Smooth muscle cell of the brain vasculature (primary cell): ENCODE measurements at places on chromosomes 6 and 20.

DNA sequence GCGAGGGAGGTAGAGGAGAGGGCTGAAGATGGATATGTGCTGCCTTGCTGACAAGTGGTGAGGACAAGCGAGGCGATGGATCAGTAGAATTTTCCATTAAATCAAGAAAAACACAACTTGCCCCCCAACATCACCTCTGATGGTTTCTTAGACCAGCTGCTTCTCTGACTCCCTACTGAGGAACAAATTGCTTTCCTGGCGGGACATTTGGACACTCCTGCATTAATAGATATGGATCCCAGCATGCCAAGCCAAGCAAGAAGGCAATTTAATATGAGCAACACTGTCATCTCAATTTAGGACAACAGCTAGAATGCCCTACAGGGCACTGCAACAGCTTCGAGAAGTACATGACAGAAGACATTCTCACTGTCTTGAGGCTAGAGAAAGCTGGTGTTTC lies 248.4 kb upstream of the AGPAT4 start:
- DNase-seq = no peak

DNA sequence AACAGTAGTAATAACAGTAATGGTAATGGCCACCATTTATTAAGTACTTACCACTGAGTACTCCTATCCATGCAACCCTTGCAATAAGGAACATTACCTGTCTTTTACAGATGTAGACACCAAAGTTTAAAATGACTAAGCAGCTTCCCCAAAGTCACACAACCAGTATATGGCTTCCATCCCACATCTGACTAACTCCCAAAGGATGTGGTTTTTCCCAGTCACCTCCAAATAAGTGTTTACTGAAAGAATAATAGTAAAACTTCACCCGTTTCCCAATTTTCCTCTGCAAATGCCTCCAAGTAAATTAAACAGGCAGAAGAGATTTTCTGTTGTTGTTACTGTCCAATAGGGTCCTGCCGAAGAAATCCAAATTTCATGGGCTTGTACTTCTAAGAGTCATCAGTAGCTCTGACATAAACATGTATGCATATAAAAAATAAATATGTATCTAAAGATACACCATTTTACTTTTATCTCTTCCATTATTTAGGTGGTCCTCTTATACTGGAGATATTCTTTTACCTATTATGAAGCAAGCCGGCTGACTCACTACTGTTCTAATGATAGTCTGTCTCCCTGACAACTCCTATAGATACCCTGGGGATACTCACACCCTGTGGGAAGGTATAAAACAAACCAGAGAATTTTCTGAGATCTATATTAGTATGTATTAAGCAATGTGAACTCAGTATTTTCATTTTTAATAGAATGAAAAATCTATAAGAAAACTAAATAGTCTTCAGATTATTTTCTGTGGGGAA lies 77.9 kb upstream of the ID4 start:
- no peak for DNase-seq

GRCh38 chr6:127972815-127973214 lies 72.0 kb upstream of the THEMIS start:
- DNase-seq = no peak

GRCh38 chr6:22726966-22727365 lies 157.6 kb downstream of the HDGFL1 start:
- DNase-seq = no peak

DNA sequence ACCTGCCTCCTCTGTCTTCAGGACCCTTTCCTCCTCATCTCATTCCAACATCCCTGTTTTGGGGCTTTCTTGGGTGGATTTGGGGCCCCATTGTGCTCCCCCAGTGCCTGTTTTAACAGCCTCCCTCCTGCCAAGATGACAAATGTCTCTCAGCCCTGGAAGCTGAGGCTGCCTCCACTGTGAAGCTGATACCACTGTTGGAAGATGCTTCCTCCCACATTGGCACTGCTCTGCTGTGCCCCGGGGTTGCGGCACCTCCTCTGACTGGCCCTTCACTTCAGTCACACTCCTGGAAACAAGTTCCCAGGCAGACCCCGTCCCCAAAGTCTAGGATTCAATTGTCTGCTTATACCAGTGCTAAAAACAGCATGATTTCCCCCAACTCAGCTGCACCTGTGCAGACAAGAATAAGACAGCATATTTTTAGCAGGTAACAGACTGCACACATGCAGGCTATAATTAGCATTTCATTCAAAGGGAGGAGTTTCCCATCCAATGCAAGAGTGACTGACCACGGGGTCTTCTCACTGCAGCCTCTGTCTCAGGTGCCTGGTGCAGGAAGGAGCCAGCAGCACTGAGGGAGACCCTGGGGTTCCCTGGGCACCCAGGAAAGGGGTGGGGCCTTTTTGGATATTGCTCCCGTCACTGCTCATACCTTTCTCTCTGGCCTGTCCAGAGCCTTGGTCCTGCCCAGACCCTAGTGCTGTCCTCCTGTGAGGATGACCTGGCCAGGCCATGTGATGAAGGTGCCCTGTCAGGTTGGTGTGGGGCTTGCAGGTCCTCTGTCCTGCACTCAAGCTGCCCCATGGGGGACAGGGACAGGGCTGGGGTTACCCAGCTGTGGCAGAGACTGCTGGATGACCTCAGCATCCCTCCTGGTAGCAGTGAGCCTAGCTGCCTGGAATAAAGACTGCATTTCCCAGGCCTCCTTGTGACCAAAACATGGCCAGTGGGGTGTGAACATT lies 31.5 kb upstream of the SULF2 start:
- no peak for DNase-seq

DNA sequence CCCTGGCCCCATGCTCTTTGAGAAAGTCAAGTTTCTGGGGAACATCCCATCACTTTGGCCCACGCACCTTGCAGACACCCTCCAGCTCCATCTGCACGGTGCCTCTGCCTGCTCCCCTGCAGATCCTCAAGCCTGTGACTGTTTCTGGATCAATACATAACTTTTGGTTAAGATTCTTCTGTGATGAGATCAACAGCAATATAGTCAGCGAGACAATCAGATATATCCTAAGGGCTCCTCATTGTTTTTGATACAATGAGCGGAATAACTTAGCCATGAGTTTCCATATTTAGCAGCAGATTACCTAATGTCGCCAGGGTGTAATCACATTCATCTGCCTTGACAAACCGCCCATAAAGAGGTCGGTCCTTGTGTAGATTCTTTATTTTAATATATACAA lies 109.3 kb upstream of the MTHFD1L start:
- no peak for DNase-seq

- no peak for DNase-seq
These were observed 15.9 kb upstream of the CPNE1 start for GRCh38 chr20:35680452-35681183.

DNA sequence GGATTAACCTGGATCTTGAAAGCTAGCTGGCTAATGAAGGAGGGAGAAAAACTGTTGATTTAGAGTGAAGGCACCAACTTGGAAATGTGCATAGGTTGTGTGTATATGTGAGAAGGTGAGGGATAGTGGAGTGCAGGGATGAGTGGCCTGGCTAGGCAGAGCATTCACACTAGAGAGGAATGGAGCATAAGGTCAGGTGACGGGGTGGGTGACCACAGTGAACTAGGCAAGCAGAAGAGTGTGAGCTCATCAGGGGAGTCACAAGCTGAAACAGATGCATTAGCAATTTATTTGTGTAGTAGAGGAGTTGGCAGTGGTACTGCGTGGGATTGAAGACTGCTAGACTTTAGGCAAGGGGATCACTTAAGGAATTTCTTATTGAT lies 10.5 kb downstream of the ANKRD66 start:
- no peak for DNase-seq
